NCI-H226 (cell line): ENCODE measurements at places on chromosomes 16 and 17.

- no peak for DNase-seq
Measured at GRCh38 chr16:81040842-81041241, 5.2 kb downstream of the ATMIN start.

GRCh38 chr17:61284746-61285145, 114.9 kb upstream of the TBX2 start:
- DNase-seq: no peak

DNA sequence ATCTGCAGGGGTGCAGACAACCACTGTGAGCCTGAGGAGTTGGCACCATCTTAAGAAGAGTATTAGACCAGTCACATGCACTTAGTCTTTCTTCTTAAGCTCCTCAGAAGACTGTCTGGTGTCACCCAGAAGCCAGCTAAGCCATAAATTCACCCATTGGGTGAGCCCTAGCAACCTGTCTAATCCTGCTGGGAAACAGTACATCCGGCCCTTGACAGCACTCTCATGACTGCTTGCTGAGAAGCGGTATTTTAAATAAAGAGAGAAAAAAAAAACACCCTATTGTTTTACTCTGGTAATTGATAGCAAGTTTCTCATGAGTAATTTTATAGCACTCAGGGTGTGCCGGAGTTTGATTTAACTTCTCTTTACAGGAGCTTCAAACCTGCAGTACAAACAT, 134.7 kb downstream of the SOX9 start:
- DNase-seq: no peak

DNA sequence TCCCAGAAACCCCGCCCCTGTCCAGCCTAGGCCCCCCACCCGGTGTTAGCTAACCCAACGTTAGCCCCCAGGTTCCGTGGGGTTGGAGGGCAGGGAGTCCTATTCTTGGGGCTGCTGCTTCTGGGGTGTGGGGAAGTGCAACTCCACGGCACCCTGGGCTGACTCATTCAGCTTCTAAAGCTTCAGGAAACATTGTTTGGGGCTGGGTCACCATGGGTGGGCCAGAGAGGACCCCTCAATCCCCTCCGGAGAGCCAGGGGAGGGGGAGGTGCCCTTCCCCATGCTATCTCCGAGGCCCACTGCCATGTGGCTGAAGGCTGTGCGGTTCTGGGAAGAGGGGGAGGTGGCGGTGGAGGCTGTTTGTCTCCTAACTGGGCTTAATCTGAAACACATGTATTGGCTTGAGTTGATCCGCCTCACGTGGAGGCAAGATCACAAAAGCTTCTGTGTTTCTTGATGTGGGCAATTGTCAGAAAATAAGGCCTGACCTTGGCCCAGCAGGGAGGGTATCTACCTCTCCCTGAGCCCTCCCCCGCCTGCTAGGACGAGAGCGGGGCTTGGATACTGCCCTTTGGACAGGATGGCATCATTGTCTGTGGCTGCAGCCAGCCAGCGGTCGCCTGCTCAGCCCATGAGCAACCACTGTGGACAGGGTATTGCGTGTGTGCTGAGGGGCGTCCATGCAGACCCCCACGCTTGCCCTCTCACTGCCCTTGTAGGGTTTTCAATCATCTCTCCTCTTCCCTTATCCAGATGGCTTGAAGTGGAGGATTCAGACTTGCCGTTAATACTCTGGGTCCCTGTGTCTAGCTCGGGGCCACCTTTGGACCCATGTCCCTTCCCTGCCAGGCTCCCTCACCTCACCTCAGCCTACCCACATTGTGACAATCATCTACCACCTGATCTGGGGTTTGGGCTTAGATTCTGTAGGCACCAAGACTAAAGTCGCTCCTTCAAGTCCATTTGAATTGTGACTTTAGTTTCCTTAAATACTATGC, 1.3 kb downstream of the SERPINF1 start:
- DNase-seq: no peak

DNA sequence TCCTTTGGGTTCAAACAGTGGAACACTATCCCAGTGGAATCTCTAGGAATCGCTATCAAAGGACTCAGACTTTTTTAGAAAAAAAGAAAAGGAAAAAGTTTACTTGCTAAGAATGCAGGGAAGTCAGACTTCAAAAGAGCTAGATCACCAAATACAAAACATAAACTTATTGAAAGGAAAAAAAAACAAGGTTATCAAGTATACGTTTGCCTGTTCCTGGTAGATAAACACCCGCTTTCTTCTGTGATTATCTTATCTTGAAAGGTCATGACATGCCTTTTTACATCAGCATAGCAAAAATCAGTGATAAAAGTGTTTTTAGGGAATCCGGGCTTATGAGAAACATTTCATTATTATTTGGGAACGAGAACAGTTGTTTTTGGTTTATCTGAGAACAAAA, 129.3 kb upstream of the TMEM97 start:
- no peak for DNase-seq

- DNase-seq: no peak
Measured at GRCh38 chr17:68324114-68324513, 32.8 kb downstream of the ARSG start.

- DNase-seq: no peak
Measured at GRCh38 chr16:86775511-86775921, 197.2 kb downstream of the FOXL1 start.

DNA sequence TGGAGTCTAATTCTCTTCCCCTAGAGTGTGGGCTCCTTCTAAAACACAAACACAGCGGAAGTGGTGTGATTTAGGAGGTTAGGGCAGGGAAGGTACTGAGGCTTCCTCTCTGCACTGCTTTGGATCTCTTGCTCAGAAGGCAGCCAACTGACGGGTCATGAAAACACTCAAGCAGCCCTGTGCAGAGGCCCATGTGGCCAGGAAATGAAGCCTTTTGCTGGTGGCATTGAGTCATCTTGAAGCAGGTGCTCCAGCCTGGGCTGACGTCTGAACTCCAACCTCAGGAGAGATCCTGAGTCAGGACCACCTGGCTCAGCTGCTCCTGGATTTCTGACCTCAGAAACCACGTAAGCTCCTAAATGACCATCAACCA, 72.9 kb downstream of the MRM1 start:
- DNase-seq: no peak

DNA sequence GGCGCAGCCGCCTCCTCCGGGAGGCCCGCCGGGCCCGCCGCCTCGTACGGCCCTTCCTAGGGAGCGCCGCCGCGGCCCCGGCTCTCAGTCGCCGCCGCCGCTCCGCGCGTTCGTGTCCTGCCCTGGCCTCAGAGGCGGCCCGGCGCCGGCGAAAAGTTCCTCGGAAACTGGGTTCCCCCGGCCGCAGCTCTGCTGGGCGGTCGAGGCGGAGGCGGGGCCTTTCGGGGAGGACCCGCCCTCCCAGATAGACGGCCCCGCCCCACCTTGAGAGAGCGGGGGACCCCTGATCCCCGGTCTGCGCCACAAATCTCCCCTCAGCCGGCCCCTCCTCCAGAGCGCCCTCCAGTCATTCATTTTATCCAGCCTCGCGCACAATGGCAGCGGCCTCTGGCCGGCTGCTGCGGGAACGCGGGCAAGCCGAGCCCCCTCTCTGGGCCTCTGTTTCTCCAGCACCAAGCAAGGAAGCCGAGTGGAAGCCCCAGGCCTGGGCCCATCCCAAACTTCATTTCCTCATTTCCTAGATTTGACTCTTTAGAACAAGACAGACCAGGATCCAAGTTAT, at the start of gene SREBF1:
TSS of gene SREBF1 (minus strand) at position 169 of the 562 bp plus-strand sequence. CDS start 169 bp downstream, outside the sequence.
- peak; percentile 55 for DNase-seq

GRCh38 chr17:80945736-80946135, 45.9 kb upstream of the CHMP6 start:
- no peak for DNase-seq

DNA sequence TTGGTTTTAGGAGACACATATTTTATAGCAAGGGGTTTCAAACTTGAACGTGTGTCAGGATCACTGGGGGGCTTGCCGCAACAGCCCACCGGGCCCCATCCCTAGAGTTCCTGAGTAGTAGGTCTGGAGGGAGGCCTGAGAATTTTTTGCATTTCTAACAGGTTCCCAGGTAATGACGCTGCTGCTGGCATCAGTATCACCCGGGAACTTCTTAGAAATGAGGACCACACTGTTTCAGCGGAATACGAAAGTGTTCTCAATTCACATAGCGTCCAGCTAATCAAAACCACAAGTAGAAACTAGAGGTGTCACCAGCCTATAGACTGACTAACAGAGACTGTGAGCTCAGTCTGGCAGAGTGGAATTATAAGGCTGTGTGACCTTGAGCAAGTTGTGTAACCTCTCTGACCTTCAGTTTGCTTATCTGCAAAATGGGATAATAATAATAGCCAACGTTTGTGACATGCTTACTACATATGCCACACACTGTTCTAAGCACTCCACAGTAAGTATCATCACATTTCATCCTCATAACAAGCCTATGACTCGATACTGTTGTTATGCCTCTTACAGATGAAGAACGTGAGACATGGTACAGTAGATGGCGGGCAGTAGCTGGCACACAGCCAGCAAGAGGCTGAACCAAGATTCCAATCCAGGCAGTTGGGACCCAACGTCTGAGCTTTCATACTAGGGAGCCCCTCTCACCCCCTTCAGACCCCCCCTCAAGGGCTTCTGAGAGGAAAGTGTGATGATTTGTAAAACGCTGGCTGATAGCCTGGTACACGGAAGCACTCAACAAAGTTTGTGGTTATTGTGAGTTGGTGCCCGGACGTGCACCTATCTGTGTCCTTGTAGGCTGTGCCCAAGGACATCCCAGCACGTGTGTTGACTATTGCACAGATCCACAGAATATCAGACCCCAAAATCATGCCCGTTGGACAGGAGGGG, 4.6 kb upstream of the ICAM2 start:
- DNase-seq: peak; percentile 24

DNA sequence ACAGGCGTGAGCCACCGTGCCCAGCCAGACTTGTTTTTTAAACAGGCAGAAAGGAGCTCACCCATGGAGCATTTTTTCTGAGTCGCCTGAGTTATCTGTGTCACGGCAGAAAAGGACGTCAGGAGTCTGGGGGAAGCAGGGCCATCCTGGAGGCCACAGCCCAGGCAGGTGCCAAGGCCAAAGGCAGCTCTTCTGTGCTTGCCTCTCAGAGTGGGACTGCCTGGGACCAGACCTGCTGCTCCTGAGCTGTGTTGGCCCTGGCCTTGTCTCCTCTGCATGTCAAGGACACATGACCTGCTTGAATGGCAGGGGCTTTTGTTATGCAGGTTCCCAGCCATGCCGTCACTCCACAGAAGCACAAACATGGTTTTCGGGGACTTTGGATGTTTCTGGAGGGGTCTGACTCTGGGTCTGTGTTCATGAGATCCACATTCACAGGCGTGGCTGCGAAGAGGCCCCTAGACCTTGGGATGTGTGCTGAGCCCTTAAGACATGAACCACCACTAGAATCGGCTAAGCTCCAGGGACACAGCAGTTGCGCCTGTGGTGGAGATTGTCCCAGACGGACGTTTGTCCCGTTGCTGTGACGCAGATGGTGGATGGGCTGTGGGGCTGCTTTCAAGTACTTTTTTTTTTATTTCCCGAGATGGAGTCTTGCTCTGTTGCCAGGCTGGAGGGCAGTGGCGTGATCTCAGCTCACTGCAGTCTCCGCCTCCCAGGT, 33.8 kb downstream of the FOXK2 start:
- no peak for DNase-seq

- no peak for DNase-seq
Measured at GRCh38 chr17:35616536-35616935, 29.4 kb downstream of the AP2B1 start.

DNA sequence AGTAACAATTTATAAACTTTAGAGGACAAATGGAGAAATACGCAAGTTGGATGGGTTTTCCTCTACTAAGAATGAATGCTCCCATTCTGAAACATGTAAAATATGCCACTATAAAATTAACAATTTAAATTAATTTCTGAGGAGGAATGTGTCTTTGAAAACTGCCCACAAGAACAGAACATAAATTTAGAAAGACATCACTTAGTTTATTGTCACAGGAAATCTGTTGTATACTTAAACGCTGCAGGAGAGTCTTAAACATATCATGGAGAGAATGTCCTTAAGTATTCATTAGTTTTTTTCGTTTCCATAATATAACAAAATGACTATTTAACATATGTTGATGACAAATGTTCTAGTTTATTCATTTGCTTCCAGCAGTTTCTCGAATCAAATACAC, 29.6 kb downstream of the USP32 start:
- DNase-seq: no peak

GRCh38 chr17:12133183-12133582, 112.5 kb downstream of the MAP2K4 start:
- peak; percentile 47 for DNase-seq

DNA sequence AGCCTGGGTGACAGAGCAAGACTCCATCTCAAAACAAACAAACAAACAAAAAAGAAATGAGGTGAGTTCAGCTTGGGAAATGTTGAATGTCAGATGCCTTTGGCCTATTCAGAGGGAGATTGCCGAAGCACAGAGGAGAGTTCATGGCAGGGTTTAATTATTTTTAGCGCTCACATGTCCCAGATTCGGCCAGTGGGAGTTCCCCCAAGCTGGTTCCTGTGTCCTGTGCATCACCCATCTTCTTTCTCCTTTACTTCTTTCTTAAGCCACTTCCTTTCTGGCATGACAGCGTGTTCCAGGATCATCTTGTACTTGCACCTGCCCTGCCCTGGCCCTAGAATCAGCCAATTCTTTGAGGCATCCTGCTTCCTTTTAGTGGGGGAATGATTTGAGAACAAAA, 9.2 kb downstream of the MPV17L start:
- DNase-seq: no peak

DNA sequence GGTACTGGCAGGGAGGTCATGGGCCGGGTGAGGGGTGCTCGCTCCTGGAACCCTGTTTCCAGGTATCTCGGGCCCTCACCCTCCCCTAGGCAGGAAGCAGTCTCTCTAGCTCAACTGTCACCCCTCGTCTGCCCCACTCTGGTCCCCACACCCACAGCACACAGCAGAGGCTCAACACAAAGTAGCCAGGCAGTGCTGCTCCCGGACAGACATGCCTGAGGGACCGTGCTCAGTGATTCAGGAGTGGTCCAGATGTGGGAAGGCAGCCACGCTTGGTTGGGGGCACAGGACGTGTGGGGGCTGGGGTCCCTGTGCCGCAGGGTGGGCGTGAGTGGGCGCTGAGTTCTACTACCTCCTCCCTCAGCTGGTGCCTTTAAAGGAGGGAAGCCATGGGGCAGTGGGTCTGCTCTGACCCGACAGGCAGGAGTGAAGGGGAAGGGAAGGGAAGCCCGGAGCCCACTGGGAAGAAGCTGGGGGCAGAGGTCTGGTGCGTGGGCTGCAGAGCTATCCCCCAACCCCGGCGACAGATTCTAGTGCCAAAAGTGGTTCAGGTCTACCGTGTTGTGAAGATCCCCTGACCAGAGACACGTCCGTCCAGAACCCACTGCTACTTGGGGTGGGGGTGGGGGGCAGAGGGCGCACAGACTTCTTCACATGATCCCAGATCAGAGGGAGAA, 11.8 kb downstream of the SLC16A3 start:
- no peak for DNase-seq
